ENCODE measurements at places on chromosomes 3 and 15.

GRCh38 chr3:46898321-46899150 is 21.0 kb downstream of the PTH1R start:
- no peak for DNase-seq

- DNase-seq = no peak
Measured at GRCh38 chr15:93060336-93061248, 28.4 kb downstream of the RGMA start.

- no peak for DNase-seq
Measured at GRCh38 chr3:52149021-52149420, 5.2 kb downstream of the POC1A start.

- DNase-seq = no peak
Measured at GRCh38 chr15:92930776-92931175, 30.7 kb downstream of the CHD2 start.

DNA sequence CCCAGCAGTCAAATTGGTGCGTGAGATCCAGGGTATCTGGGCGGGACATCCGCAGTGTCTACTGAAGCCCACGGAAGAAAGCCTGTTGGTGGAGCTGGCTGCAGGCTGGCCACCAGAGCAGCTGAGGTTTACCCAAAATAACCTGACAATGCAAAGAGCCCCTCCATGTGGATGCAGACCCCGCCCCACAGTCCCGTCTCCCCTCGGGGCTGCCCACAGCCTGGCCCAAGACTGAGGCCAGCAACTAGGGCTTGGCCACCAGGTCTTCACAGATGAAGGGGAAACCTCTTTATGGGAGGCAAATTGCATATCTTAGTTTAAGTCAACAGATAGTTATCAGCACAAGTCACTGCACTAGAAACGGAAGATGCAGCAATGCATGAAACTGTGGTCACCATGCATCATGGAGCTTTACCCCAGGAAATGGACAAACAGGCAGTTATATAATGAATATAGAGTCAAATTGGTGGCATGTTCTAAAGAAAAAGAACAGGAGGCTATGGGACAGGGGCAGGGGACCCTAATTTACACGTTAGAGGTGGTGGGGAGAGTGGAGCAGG is 86.3 kb downstream of the ARNT2 start:
- no peak for DNase-seq

DNA sequence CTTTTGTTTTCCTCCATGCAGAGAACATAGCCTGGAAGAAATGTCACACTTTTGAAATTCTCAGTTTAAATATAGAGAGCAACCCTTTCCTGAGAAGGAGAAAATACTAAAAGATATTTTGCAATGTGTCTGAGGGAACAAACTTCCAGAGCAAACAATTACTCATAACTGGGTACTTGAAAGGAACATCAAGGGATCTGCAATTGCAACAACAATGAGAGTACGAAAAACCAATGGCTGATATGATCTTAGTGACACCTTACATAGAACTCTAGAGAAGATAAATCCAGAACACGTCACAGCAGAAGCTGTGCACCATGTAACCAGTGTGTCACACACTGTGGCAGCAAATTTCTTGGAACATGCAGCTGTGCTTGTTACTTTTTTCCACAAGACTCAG is 14.6 kb upstream of the ARPP21 start:
- DNase-seq = no peak

GRCh38 chr3:47098910-47099309 is 65.0 kb downstream of the SETD2 start:
- DNase-seq = no peak

DNA sequence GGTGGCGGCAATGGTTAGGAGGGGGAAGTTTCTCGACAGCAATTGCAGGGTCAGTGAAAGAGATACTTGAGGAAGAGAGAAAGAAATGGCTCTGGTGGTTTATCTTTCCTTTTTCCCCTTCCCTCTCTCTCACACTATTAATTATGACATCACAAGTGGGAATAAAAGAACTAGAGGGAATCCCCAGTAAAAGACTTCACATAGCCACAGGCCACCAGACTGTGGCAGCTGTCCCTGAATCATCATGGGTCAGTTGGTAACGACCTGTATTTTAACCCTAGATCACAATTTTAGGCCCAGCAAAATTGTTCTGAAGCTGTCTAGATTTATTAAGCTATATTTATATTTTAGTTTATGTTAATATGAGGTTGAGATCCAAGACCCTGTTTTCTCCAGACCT is 40.3 kb downstream of the MBNL1 start:
- no peak for DNase-seq

- DNase-seq = no peak
Measured at GRCh38 chr3:125322166-125322565, 53.0 kb downstream of the ZNF148 start.

GRCh38 chr3:128231606-128232005 is 78.3 kb downstream of the EEFSEC start:
- DNase-seq = no peak

- no peak for DNase-seq
Measured at GRCh38 chr15:100096700-100097099, 245.1 kb downstream of the ADAMTS17 start.

- no peak for DNase-seq
Measured at GRCh38 chr15:100692246-100692645, 89.9 kb downstream of the ASB7 start.

DNA sequence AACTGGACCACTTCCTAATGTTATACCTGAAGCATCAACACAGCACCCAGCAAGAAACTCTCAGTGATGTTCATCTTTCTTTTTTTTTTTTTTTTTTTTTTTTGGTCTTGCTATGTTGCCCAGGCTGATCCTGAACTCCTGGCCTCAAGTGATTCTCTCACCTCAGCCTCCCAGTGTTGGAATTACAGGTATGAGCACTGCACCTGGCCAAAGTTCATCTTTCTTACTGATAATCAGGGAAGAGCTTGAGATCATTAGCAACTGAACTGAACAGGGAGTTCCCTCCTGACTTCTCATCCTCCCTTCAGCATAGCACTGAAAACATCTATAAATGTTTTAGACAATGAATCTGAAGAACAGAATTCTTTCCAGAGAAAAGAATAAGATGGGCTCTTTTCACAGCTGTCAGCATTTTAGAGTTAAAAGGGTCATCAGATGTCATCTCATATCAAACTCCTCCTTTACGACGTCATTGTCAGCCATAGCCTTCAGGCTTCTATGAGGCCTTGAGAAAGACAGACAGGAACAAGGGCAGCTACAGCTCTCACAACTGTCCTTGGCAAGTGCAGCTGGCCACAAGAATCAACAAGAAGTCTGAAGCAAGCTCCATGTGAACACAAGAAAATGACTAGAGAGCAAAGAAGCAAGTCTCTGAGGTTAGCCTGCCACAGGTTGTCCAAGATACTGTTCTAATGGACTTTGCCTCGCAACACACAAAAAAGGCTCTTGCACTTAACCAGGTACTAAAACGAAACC is 33.8 kb downstream of the SCAP start:
- DNase-seq = no peak

DNA sequence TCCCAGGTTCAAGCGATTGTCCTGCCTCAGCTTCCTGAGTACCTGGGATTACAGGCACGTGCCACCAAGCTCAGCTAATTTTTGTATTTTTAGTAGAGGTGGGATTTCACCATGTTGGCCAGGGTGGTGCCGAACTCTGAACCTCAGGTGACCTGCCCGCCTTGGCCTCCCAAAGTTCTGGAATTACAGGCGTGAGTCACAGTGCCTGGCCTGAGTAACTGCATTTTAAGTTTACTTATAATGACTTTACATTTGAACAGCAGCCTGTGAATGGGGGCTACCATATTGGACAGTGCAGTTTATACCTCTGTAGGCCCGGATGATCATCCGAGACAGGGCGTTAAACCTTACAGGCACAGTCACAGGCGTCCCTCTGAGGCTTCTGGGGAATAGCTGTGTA is 24.8 kb downstream of the EAF1 start:
- no peak for DNase-seq

GRCh38 chr3:128073807-128074206 is 21.6 kb downstream of the SEC61A1 start:
- DNase-seq = no peak

DNA sequence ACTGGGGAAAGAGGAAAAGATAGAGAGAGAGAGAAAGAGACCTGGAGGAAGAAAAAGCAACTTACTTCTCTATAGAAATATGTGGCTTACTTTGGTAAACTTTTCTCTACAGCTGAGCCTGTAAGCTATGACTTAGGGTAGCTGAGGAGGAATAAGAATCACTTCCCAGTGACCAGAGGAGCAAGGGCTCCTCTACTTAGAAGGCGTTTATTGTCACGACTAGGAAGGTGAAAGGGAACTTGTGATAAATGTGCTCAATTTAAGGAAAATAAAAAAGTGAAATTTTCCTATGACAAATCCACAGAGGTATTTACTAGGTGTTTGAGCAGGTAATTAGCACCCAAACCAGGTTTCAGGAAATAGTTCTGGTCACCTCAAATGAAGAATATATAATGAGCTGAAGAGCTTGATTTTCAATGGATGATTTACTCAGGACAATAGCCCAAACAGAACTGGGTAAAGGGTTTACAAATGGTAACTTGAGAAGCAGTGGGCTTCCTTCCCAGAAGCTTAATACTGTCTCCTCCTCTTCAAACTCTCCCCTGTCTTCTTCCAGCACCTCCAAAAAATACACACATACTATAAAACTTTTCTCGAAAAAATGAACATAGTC is 46.1 kb downstream of the SOX2 start:
- DNase-seq = no peak

DNA sequence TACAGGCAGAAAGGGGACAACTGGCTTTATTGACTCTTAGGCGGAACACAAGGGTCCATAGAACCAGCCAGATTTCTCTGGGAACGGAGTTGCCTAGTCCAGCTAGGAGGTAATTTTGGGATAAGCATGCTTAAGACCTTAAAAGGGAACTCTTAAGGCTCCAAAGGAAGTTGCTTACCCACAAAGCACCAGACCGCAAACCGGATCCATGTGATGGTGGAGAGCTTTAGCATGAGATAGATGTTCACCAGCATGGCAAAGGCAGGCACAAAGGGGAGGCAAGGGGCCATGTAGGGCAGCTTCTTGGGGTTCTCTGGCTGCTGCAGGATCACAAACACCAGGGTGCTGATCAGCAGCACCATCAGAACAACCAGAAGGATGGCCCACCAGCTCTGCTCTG is 61.4 kb downstream of the CLDN11 start:
- DNase-seq = no peak

GRCh38 chr15:61621146-61621545 is 392.0 kb upstream of the RORA start:
- no peak for DNase-seq

GRCh38 chr15:53448232-53449015 is 311.0 kb downstream of the WDR72 start:
- no peak for DNase-seq

DNA sequence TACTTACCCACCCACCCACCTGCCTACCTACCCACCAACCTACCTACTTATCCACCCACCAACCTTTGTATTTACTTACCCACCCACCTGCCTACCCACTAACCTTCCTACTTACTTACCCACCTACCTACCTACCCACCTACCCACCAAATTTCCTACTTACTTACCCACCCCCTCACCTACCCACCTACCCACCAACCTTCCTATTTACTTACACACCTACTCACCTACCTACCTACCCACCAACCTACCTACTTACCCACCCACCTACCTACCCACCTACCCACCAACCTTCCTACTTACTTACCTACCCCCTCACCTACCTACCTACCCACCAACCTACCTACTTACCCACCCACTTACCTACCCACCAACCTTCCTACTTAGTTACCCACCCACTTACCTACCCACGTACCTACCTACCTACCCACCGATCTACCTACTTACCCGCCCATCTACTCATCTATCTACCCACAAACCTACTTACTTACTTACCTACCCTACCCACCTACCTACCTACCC is 179.6 kb downstream of the USP13 start:
- no peak for DNase-seq

DNA sequence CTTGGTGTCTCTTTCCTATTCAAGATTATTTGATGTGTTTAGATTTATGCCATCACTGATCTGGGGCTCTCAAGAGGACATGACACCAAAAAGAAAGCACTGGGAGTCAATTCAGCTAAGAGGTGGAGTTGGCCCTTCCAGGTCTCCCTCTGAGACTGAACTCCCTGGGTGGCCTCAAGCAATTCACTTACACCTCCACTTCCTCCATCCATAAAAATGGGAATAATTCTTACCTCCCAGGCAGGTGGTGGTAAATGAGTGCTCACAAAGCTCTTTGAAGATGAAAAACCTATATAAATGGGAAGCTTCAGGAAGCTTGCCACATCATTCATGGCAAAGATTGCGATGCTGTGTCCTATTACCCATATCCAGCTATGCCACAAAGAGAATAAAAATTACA is 59.2 kb upstream of the ICE2 start:
- no peak for DNase-seq

GRCh38 chr3:78732471-78732870 is 1035.3 kb downstream of the ROBO1 start:
- DNase-seq = no peak

DNA sequence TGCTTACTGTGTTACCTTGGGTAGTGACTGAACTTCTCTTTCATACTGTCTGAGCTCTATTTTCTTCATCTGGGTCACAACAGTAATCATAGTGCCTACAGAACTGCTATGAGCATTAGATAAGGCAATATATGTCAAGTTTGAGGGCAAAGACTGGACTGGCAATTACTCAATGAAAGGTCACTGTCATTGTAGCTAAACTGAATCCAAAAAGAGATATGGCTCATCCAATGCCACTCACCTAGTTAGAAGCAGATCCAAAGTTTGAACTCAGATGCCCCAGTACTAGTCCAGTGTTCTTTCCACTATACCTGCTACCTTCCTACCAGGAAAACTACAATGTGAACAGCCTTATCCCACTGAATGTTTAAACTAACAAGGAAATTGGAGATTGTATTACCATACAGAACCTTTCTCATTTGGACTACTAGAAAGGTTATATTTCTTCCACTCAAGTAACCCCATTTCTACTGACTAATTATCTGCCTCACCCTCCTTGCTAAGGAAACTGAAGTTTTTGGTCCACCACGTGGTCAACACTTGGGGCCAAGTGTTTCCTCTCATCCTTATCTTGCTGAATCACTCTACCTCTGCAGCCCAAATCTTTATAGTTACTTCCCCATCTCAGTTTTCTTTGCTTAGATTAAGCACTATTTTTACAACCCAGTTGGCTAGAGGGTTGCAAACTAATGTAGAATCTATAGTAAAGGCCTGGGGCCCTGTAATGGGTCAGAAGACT is 202.3 kb upstream of the LPP start:
- no peak for DNase-seq

DNA sequence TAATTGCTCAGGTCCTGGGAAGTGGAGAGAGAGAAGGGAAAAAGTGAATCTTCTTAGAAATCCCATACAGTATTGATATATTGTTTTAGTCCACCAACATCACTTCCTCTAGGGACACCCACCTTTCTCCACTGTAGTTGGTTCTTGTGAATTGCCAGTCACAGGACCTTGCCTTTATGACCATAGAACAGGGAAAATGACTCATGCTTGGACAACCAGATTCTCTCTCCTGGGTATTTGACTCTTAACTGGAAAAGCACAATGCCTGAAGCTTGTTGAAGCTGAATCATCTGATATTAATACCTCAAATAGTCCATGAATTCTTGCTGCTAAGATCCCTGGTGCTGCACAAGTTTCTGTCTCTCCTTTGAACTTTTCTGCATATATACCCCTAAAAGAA is 32.5 kb upstream of the DCLK3 start:
- no peak for DNase-seq

Data from naive thymus-derived CD4-positive, alpha-beta T cell (primary cell).